ENCODE measurements at places on chromosomes 3 and 15.

DNA sequence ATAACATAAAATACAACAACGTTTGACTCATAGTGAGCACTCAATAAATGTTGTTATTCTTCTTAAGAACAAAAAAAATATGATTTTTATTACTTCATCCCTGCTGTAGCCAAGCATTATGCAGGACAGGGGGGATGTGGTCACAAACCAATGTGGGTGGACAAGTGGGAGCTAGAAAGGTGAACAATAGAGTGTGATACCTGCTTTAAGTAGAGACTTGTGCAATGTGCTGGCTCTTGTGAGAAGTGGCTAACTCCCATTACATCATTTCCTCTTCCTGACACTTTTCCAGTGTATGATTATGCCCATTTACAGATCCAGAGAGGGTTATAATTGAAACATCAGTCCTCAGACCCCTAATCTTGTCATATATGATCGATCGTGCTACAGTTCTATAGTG, 193.6 kb downstream of the UBE2E2 start:
- DNase-seq: no peak

DNA sequence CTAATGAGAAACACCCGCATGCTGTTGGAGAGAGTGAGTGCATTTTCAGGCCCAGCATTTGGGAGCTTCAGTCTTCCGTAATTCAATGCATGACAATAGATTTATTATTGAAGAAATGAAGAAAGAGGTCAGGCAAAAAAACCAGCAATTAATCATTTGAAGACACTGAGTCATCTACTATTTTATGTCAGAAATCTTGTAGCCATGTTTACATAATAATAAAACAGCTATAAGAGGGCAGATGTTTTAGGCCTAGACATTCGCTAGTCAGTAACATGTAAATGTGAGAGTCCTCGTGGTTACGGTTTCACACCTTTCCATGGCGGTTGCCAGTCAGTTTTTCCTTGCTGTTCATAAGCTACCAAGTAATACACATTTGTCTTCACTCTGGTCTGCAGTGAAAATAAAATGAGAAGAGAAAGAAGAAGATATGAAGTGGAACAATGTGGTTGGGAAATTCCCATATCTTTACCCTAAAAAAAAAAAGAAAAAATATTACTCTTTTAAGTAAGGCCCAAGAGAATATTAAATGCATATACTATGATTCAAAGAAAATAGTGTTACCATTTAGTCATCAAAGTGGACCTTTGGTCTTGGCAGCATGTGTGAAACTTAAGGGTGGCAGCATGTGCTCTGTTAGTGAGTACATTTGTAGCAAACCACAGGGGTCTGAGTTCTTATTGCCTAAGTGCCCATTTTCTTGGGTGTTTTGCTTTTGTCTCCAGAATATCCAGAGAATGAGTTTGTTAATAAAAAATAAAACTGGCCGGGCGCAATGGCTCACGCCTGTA, 140.5 kb upstream of the TBL1XR1 start:
- no peak for DNase-seq

- DNase-seq: no peak
Observed at GRCh38 chr3:142888481-142889211, at the start of gene PCOLCE2. Gene PCOLCE2, minus strand, starts transcription at chr3:142889083. Its CDS starts 187 bp downstream, at chr3:142888896.

- no peak for DNase-seq
Observed at GRCh38 chr3:42214565-42215283, 51.3 kb downstream of the CCK start.

DNA sequence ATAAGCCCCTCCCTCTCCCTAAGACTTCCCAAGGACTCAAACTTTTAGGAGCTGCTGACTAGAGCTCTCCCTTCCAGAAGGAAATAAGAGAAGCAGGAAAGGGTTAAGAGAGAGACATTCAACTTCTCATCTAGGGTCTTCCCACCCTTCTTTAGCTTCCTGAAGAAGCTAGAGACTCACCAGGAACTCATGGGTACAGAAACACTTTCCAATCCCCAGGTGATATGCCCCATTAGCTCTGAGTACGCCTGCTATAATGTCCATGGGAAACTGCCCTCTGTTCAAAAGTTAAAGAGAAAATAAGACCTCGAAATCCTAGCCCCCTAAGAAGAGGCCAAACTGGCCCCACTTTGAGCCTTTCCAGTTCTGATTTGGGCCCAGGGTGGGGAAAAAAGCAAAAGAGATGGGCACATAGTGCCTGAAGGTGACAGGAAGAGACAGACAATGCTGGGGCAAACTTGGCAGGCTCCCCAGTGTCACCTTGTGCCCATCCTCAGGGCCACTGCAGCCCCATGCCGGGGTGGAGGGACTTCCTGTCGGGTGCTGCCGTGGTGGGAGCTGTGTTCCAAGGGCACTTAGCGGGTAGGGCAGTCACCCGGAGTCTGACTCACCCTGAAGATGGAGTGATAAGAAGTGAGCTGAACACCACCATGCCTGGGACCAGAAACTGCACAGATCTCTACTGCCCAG, 29.5 kb downstream of the CCDC12 start:
- peak; percentile 43 for DNase-seq

GRCh38 chr3:57060089-57060821, at the start of gene SPATA12:
Gene SPATA12, plus strand, starts transcription at chr3:57060664. Its CDS starts 13,031 bp downstream, at chr3:57073695.
- no peak for DNase-seq

GRCh38 chr3:169641167-169641566, 22.3 kb downstream of the MECOM start:
- no peak for DNase-seq

DNA sequence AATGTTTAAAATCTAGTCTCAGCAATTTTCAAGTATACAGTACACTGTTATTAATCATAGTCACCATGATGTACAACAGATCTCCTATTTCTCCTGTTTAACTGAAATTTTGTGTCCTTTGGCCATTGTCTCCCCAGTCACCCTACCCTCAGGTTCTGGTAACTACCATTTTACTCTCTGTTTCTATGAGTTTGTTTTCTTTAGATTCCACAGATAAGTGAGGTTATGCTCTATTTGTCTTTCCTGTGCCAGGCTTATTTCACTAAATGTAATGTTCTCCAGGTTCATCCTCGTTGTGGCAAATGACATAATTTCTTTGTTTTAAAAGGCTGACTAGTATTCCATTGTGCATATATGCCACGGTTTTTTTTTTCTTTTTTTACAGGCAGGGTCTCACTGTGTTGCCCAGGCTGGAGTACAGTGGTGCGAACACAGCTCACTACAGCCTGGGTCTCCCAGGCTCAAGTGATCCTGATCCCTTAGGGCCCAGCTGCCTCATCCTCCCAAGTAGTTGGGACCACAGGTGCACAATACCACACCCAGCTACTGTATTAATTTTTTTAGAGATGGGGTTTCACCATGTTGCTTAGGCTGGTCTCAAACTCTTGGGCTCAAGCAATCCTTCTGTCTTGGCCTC, 50.0 kb downstream of the RAB7A start:
- no peak for DNase-seq

GRCh38 chr3:193832833-193833413, 239.9 kb downstream of the OPA1 start:
- no peak for DNase-seq

DNA sequence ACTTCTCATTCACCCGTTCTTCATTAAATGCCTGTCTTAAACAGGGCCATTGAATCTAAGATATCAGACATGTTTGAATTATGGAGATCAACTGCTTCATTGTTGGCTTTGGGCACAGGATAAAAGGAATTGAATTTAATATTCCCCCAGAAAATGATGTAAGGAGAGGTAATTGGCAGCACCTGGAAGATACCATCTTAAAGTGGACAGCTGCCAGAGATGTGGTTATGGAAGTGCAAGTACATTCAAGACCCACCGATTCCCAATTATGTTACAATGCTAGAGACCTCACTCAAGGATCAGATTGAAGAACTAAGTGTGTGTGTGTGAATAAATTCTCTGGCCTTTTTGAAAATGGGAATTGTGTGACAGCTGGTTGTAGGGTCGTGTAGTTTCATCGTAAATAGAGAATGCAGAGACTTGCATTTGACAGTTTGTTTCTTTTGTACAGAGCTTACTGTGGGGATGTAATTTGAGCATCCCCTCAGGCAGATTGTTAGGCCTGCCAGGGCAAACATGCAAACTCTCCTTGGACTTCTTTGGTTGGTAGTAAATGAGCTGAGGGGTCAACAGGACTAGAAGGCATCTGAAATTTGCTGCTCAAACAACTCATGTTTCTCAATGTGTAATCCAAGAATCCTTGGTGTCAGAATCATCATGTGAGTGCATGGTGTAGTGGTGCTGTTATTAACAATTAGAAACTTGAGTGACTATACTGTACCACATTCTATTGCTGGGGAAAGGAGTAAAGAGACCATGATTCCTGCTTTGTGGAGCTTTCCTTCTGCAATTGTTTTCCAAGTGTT, 359.2 kb upstream of the THRB start:
- no peak for DNase-seq

DNA sequence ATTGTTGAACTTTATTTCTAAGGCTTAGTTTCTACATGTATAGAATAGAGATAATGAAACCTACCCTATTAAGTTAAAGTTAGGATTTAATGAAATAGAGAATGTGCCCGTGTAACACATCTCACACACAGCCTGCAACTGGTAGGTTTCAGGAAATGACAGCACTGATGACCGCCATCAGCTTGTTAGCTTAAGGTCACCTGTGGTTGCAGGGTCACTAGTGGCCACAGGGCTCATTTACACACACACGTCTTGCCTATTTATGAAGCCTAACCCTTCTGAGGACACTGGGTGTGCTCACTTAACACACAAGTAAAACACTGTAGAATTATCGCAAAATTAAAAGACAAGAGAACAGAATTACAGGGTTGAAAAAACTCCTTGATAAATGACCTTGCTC, 20.1 kb downstream of the CHRM5 start:
- no peak for DNase-seq

GRCh38 chr3:159169828-159170227, 368.0 kb downstream of the MFSD1 start:
- DNase-seq: no peak

- no peak for DNase-seq
Observed at GRCh38 chr3:89375451-89375850, 268.0 kb downstream of the EPHA3 start.

DNA sequence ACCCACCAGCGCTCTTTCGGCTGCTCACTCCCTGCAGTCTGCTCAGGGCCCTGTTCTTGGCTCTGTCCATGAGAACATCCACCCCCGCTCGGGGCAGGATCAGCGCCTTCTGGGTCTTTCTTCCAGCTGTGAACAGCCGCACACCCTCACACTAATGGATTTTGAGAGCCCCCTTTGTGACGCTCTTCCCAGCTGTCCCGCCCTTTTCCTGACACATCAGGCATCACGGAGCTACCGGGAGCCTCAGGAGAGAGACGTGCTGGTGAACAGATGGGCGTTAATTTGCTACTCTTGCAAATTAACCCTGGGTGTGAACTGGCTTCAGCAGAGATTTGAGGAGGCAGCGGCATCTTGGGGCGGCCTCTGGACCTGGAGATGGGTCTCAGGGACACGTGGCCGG, 113.0 kb downstream of the TMEM266 start:
- no peak for DNase-seq

GRCh38 chr3:171347301-171348039, 112.7 kb downstream of the TNIK start:
- DNase-seq: no peak
